Hindlimb muscle (tissue), 1 donor: ENCODE measurements at places on chromosomes 12 and 14. TPM values are rescaled to one million over a fixed set of nuclear protein-coding genes. Genes with fewer than 3 reads are reported as not detected.
A peak's percentile ranks its signal among the peaks of the same experiment; 100 is the strongest.

Gene CAPZA3
- polyA plus RNA-seq = not detected

Gene SLCO1B1
- polyA plus RNA-seq = not detected

Gene RNASE7
- polyA plus RNA-seq = 0.14 TPM

Gene SYNE3
- polyA plus RNA-seq = 16.3 TPM

Gene E2F7
- 3.6 TPM for polyA plus RNA-seq

Gene TAS2R13
- polyA plus RNA-seq = not detected

Gene TEX22
- polyA plus RNA-seq = 0.56 TPM

Gene TPPP2
- 0.72 TPM for polyA plus RNA-seq

Gene FOXA1
- polyA plus RNA-seq = 0.27 TPM

Gene INF2
- 69.9 TPM for polyA plus RNA-seq

Gene CD4
- 11.1 TPM for polyA plus RNA-seq

Gene KLHL33
- 0.97 TPM for polyA plus RNA-seq

Gene AKAP3
- 1.0 TPM for polyA plus RNA-seq

- no peak for DNase-seq
Measured at GRCh38 chr14:50594577-50595316, 34.8 kb downstream of the ATL1 start.

GRCh38 chr14:105532735-105533141, 6.4 kb downstream of the TMEM121 start:
- no peak for DNase-seq

GRCh38 chr14:59276235-59276634, 87.8 kb downstream of the DAAM1 start:
- DNase-seq = no peak

- DNase-seq = no peak
Measured at GRCh38 chr12:52284562-52285171, 6.7 kb downstream of the KRT81 start.

GRCh38 chr12:69843608-69844007, 18.6 kb downstream of the MYRFL start:
- DNase-seq = no peak

GRCh38 chr14:32657081-32657480, 281.6 kb upstream of the NPAS3 start:
- DNase-seq = no peak

DNA sequence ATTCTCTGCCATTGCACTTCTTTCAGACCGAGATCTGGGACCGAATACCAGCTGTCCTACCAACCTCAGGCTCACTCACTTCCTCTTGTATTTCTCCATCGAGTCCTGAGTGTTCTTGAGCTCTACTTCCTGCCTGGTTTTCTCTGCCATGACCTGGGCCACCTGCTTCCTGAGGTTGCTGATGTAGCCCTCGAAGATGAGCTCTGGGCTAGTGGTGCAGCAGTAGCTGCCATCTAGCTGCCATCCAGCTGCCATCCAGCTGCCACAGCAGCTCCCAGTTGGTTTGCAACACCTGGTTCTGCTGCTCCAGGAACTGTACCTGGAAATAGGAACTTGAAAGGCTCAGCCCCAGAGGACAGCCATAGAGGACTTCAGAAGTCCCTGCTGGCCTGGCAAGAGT, 15.0 kb upstream of the KRT73 start:
- DNase-seq = no peak

DNA sequence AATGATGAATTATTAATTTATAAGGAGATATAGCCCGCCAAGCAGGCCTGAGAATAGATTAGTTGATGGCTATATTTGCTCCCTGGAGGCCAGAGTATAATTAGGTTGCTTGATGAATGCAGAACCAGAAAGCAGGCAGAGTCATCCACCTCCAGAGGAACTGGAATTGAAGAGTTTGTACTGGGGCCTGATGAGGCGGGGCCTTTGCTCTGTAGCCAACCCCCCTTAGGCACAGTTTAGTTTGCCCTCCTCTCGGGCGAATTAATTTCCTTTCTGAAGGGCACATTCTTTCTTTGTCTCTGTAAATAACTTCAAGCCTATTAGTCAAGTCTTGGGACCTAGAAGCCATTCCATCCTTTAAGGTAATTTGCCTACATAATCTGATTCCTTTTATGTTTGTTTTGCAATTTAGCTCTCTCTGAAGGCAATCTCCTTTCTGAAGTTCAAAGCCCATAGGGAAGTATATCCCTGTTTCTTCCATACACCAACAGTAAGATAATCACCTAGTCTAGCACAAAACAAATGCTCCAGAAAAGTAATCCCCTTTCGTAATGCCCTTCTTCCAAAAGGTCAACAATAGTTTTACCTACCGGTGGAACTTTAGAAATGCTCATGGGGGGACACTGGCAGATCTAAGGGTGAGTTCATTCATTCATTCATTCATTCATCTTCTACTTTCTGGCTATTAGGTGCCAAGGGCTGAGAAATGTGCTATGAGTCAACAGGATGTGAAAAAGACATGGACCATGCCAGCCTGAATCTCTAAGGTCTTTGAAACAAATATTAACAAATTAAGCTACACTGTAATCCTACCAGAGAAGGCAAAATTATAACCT, 84.8 kb upstream of the NUDT4 start:
- DNase-seq = no peak

GRCh38 chr12:52876372-52876771, 27.6 kb upstream of the KRT78 start:
- no peak for DNase-seq

- DNase-seq = no peak
Measured at GRCh38 chr12:120998435-120998834, 17.9 kb downstream of the C12orf43 start.

DNA sequence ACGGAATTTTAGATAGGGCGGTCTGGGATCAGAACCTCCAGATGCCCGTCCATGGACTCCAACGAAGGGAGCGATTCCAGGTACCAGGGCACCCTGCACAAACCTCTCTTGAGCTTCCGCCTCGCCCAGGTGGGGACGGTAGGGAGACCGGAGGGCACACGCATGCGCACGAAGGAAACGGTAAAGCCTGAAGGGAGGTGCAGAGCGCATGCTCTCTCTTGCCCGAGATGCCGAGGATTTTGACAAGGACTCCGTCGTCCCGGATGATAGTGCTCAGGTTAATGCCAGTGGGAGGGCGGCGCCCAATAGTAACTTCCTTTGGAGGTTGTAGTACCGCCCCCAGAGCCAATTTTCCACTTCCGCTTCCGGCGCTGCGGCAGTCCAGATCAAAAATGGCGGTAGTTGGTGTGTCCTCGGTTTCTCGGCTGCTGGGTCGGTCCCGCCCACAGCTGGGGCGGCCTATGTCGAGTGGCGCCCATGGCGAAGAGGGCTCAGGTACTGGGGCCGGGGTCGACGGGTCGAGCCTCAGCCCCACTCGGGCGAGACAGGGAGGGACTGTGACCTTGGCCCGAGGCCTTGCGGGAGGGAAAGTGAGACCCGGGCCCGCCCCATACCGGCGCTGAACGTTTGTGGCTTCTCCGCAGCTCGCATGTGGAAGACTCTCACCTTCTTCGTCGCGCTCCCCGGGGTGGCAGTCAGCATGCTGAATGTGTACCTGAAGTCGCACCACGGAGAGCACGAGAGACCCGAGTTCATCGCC, at the start of gene COX6A1:
Gene COX6A1 (plus strand): TSS at position 379 of the 760 bp plus-strand sequence. CDS start 14 bp downstream, at position 393.
- DNase-seq = peak; percentile 94

DNA sequence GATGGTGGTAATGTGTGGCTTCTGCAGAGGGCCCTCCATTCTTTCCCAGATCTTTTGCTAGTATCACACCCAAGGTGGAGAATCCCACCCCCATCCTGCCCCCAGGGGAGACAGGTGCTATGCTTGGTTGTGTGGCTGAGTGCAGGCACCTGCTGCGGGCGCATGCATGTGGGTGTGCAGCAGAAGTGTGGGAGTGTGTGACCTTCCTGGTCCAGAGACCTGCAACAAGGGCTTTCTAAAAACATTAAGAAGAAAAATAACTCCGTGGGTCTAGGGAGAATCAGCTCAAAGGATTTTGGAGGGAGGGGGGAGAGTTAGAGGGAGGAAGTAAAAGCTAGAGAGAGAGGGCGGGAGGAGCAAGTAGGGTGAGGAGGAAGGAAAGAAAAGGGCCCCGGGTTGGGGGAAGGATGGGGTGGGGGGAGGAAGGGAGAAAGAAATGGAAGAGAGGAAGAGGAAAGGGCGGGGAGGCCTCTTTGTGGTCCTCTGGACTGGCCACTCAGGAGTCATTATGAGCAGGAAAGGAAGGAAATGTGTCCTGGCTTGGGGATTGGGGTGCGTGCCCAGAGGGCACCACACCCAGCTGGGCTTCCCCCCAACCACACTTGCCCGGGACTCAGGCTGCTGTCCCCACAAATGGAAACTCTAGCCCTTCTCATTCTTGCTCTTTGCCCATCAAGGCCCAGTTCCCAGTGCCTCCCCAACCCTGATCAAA, 3.1 kb upstream of the FIGNL2 start:
- DNase-seq = no peak

DNA sequence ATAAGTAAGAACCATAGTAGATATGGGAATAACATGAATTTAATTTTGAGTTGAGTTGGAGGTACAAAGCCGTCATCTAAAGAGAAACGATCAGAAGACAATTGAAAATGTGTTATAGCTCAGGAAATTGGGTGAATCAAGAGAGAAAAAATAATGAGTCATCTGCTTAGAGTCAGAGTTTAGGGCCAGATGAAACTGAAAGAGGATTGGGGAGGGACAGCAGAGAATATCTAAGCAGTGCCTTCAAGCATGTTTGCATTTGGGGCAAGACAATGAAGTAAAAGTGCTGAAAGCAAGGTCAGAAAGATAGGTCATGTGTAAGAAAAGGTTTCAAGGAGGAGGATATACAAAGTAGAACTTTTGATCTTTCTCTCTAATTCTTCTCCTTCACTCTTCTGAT, 49.4 kb downstream of the SLC15A5 start:
- DNase-seq = no peak

DNA sequence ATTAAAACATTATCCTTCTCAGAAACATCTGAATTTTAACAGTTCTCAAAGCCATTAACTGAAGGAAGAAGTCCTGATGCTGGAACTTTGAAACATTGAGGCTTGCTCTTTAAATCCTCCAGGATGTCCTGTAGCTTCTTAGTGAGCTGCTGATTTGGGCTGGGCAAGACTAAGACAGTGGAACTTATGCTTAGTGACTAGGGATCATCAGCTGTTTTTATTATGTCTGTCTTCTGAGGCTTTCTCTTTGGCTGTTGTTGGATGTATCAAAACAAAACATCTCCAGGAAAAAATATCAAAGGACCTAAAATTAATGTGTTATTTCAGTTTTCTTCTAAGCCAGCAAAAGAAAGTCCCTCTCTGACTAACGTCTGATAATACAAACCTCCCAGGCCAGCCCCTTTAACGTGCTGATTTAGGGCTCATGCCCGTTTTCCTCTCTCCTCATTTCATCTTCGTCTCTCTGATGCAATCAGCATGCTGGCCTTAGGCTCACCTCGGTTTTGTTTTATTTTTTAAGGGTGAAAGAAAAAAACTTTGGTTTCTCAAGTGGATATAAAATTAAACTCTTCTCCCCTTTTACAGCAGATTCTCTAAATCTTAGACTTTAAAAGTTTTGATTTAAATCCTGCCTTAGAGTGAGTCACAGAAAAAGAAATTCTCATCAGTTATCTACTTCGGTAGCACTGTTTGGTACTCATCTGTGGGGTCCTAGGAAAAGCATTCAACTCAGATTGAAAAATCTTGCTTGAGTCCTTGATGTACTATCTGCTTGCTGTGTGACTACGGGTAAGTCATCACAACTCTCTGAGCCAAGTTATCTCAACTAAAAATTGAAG, 106.2 kb upstream of the CCDC91 start:
- DNase-seq = no peak

GRCh38 chr14:50823762-50824636, 7.0 kb downstream of the NIN start:
- DNase-seq = no peak

DNA sequence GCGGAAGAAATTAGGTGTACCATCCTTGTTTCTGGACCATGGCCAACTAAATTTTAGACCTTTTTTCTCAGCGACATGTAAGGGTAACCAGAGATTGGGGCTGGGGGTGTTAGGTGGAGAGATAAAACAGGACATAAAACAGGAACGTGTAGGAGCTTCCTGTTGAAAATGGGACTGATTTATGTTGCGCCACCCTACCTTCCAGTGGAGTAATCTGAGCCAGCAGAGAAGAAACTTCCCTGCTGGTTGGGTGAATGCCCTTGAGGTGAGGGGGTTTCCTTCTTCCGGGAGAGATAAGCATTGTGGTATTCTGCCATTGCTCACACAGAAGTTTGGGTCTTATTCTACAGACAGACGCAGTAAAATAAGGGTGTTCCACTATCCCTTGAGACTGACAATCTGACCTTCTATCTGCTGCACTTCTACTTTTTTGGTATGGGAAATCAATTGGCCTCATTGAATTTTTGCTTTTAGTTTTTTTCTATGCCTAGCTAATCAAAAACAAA, 417.6 kb downstream of the PCNX1 start:
- no peak for DNase-seq

DNA sequence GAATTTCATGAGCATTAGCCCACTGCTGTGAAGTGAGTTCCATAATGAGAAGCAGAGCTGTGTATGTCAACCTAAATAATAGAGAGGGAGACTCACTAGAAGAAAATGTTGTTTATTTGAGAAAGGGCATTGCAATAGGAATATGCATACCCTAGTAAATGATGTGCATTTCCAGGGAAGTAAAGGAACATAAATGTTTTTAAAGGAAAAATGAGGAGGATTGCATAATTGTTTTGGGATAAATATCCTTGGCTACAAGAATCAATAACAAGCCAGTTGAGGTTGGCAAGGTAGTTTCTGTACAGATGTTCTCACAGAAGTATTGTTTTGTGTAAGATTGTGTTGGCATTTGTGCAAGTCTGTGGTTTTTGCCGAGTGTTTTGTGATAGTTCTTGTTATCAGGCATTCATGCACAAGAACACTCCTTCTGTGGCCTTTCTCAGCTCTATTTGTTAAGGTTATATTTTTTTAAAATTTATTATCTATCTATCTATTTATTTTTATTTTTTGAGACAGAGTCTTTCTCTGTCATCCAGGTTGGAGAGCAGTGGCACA, 47.1 kb downstream of the EMP1 start:
- no peak for DNase-seq

GRCh38 chr14:29937116-29937515, 9.5 kb upstream of the PRKD1 start:
- DNase-seq = no peak

DNA sequence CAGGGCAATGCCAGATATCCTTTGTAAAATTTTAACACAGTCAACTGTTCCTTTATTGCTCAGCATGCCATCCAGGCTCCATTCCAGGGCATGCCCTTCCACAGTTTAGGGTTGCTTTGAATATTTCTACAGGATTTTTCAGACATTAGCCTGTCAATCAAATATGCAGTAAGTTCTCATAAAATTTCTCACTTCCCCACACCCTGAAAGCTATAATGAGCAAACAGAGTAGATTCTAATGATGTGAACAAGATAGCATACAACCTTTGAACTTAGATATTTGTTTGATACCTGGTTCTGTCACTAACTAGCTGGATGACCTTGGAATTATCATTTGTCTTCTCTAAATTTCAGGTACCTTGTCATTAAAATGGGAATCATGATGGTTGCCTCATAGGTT, 251.2 kb downstream of the SYT1 start:
- DNase-seq = no peak

DNA sequence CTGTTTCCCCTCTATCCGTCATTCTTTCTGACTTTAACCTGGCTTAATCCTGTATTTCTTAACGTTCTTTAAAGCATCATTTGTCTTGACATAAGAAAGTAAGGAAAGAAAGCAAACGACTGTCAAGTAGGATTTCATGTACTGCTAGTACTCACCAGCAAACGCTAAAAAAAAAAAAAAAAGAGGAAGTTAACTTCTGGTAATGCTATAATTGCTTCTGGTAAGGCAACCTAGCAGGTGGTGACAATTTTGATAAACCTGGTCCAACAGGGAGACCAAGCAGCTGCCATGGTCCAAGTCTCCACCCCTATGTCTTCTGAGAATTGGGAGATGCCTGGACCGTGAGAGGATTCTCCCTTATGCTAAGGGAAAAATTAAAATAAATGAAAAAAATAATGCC, 306.6 kb downstream of the DAD1 start:
- DNase-seq = no peak

- DNase-seq = no peak
Measured at GRCh38 chr12:109983432-109984142, 12.6 kb downstream of the GIT2 start.
